ENCODE measurements at places on chromosomes 1 and 21.
A peak's percentile ranks its signal among the peaks of the same experiment; 100 is the strongest.

GRCh38 chr1:161817176-161817730, 51.1 kb downstream of the ATF6 start:
- no peak for DNase-seq

DNA sequence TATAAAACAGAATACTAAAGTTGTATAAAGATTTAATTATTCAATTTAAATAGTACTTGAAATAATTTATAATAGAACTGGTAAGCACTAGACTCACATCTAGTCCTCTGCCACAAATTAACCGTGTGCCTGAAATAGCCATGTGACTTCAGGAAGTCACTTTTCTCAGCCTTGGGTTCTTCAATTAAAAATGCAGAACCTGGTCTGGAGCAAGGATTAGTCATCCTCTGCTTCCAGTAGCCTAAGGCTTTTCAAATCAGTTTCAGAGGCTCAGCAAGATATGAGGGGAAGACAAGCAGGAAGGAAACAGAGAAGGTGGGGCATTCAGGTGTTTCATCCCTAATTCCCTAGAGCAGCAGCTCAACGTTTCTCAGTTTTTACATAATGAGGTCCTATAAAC, 23.0 kb downstream of the DPH5 start:
- DNase-seq, result no peak

- DNase-seq, result no peak
Observed at GRCh38 chr1:20141001-20141400, 1.9 kb downstream of the PLA2G2F start.

GRCh38 chr1:16882986-16883385, 12.8 kb upstream of the RNU1-2 start:
- no peak for DNase-seq

DNA sequence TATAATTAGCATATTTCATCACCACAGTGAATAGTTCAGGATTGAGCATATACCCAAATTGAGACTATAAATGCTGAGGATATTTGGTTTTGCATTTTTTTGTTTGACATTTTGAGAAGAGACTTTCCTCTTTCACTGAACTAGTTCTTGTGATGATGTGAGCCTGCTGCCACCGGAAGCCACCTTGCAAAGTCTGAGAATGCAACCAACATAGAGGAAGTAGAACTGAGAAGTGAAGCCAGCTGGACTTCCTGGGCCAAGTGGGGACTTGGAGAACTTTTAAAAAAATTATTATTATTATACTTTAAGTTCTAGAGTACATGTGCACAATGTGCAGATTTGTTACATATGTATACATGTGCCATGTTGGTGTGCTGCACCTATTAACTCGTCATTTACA, 102.3 kb downstream of the RPE65 start:
- DNase-seq, result no peak

GRCh38 chr1:116743535-116743934, 10.7 kb upstream of the CD2 start:
- no peak for DNase-seq

GRCh38 chr1:61441723-61442262, 283.1 kb downstream of the TM2D1 start:
- no peak for DNase-seq

DNA sequence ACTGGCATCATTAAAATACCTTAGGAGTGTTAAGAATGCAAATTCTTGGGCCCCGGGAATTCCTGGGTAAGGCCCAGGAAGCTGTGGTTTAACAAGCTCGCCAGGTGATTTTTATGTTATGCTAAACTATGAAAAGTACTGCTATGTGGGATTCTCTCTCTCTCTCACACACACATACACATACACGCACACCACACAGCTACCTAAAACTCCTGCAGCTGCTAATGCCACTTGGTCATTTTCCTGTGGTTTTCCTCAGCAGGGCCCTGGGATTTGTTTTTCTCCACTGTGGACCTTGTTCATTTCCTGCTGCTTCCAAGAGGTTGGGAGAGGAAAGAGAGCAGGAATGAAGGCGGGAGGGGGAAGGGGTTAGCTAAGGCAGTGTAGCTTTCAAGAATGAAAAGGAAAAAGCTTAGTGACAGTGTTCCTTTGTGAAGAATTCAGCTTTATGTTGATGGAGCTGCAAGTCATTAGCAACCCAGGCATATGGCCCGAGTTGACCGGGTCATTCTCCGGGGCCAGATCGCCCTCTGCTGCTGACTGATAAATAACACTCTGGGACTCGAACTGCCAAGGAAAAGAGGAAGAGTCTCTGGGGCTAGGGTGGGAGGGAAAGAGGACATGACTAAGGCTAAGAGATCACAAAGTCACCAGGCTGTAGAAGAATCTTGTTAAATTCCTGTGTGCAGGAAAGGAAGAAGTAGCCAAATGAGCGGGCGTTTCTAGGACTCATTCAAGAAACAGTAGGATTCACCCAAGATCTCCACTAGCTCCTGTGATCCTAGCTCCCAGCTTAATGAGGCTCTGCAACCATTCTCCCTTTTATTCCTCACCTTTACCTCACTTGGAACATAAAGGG, 30.5 kb upstream of the LRIG2 start:
- DNase-seq, result no peak

GRCh38 chr1:200590001-200590400, 30.6 kb downstream of the KIF14 start:
- no peak for DNase-seq

GRCh38 chr21:45538381-45539045, 3.7 kb downstream of the SLC19A1 start:
- no peak for DNase-seq

- DNase-seq, result no peak
Observed at GRCh38 chr1:246782120-246782900, 58.1 kb downstream of the SCCPDH start.

- no peak for DNase-seq
Observed at GRCh38 chr1:200626853-200627534, 6.4 kb upstream of the KIF14 start.

- no peak for DNase-seq
Observed at GRCh38 chr1:180923021-180923841, 10.5 kb downstream of the KIAA1614 start.

- DNase-seq, result no peak
Observed at GRCh38 chr1:187692799-187693198, 864.0 kb downstream of the PLA2G4A start.

DNA sequence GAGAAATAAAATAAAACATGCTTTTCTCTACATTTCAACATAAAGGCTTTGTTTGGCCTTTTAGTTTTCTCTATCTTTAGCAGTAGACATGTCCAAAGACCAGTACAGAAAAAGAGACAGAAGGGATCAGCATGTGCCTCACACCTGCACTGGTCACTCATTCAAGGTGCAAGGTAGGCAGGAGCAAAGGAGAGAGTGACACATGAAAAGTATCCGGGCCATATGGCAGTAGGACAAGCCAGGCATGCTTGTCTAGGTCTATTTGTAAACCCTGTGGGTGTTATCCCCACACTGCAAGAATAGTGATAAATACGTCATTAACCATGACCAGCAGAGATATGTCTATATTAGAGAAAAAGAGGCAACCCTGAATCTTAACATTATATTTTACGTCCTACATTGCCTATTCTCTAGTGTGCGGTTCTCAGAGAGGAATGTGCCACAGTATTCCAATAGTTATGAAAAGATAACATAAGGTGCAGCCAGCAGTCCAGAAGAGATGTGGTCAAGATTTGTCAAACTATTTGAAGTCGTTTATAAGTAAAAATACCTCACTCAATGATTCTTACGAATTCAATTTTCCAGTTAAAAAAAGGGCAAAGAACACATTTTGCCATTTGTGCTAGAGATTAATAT, 32.1 kb downstream of the PRRX1 start:
- no peak for DNase-seq

GRCh38 chr1:201573030-201573429, 34.1 kb downstream of the NAV1 start:
- DNase-seq, result no peak

DNA sequence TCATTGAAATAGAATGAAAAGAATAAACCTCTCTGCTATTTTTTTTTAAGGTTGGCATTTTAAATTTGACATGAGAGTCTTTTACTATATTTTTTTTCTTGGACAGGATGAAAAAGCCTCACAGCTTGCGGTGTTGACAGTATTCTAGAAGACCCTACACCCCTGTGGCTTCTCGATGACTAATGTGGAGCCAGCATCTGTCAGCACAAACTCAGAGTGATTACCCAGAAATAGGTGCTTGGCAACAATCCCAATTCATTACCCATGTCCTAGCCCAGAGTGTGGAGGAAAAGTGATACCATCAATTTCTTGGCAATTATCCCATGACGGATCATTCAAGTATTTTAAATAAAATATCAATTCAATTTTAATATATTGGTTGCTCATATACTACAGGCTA, 186.8 kb upstream of the MAP1LC3C start:
- peak; percentile 65 for DNase-seq

- no peak for DNase-seq
Observed at GRCh38 chr1:29052941-29053340, 70.8 kb downstream of the TMEM200B start.

GRCh38 chr1:69506721-69507120, 61.0 kb upstream of the LRRC7 start:
- DNase-seq, result no peak

DNA sequence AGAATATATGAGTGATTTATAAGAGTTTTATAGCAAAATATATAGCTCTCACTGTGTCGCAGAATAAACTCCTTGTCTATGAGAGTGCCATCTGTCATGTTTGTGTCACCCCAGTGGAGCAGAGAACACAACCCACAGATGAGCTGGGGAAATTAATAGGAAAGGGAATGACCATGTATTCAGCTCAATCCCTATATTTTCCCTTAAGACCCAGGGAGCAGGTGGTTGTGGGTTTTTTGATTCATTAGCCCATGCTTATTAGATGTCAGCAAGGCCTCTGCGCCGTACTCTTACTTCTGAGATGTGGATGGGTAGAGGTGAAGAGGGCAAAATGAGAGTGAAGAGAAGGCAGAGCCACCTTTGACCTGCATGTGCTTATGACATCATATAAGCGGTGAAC, 4.1 kb upstream of the GREM2 start:
- DNase-seq, result no peak

GRCh38 chr1:202187041-202187671, 6.4 kb upstream of the LGR6 start:
- DNase-seq, result no peak

DNA sequence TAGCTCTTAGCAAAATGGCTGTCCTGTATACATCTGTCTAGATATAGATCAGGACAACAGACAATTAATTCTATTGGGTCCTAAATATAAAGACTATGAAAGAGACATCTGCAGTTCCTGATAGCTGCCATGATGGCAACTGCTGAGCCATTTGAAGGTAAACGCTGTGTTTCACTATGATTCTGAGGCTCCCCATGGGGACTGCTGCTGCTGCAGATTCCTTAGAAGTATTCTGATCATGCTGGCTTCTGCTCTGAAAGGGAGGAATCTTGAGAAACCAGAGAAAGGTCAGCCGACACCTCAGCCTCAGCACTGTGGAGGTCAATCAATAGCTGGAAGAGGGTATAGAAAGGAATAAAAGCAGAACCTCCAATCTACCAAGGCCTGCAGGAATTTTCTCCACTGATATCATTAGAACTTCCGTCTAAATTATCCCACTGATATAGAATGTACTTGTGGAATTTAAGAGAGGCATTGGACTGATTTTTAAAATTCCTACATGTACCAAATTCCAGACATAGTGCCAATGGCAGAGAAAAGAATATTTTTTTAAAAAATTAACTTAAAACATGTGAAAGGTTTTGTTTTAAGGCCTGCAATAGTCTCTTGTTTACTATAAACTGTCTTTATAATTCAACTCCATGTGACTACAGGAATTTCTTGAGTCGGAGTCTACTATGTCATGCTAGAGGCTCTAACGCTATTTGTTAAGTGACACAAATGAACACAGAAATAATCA, 53.2 kb downstream of the DDAH1 start:
- DNase-seq, result no peak
